ENCODE measurements at places on chromosomes 16 and 17.

DNA sequence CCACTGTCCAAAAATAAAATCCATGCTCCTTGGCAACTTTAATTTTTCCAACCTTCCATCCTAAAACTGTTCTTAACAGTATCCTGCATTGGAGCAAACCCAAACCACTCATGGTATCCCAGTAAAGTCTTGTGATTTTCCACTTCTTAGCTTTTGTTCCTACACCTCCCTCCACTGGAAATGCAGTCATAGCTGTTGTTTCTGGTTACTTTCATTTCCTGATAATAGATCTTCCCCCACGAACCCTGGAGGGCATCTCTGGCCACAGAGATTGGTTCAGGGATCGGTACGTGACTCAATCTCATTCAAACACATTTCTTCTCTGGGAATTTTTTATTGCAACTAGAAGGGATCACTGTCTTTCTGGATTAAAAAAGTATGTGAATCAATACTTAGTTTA is 276.0 kb downstream of the GRIN2A start:
- DNase-seq, result no peak

DNA sequence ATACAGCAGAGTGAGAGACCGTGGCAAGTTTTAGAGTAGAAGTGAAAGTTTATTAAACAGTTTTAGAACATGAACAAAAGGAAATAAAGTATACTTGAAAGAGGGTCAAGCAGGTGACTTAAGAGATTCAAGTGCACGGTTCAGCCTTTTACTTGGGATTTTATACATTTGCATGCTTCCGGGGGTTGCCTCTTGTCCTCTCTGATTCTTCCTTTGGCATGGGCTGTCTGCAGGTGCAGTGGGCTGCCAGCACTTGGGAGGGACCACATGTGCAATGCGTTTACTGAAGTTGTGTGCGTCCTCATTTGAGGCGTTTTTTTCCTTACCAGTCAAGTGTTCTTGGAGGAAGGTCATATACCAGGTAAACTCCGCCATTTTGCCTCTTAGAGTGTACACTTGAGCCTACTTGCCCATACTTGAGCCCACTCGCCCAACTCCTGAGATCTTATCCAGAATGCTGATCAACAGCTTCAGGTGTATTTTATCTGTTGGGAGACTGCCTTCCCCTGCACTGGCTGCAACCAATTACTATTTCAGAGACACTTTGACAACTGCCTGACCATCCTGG is 195.2 kb downstream of the IRX5 start:
- DNase-seq, result no peak

DNA sequence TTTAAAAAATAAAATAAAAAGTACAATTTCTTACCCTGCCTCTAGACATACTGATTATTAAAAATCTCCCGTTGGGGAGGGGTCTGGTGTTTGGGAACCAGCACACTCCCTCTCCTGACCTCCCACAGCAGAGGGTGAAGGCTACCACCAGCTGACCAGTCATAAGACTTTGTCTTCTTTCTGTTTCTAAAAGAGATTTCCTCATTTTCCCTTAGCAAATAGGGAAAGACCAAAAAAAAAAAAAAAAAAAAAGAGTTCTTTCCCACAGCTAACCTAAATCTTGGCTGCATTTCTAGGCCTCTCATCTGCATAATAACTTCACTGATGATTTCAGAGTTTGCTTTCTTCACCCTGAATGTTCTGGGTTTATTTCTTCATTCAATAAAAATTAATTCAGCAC is 30.3 kb downstream of the CDK5RAP3 start:
- DNase-seq, result peak; percentile 85

- DNase-seq, result no peak
Observed at GRCh38 chr17:34166352-34166751, 88.7 kb upstream of the CCL2 start.

GRCh38 chr16:55487048-55487803 is 8.2 kb downstream of the MMP2 start:
- no peak for DNase-seq

DNA sequence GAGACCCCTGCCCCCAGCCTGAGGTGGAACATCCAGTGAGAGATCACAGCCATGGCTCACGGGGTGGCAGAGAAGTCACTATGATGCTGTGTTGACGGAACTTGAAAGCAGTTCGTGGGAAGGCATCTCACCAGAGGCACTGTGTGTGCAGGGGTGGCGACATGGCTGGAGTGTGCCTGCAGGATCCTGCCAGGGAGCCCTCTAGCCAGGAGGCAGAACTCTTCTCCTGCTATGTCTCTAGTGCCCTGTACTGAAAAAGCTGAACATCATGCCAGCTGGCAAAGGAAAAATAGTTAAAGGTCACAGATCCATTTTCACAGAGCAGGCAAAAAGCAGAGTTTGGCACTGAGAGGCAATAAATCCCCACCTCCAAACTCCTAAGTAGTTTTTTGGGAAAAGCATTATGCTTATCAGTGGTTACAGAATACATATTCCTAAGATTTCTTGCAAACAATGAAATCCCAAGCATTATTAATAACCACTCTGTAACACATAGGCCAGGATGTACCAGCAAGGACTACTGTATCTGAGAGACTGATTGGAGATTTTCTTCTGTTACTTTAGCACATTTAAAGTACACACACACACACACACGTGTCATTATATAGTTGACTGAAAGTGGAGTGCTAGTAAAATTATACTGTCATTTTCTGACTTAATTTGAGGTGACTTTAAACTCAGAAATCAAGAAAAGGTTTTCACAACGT is 36.8 kb downstream of the TNRC6C start:
- no peak for DNase-seq

- no peak for DNase-seq
Observed at GRCh38 chr16:11901091-11901490, 14.7 kb downstream of the GSPT1 start.

DNA sequence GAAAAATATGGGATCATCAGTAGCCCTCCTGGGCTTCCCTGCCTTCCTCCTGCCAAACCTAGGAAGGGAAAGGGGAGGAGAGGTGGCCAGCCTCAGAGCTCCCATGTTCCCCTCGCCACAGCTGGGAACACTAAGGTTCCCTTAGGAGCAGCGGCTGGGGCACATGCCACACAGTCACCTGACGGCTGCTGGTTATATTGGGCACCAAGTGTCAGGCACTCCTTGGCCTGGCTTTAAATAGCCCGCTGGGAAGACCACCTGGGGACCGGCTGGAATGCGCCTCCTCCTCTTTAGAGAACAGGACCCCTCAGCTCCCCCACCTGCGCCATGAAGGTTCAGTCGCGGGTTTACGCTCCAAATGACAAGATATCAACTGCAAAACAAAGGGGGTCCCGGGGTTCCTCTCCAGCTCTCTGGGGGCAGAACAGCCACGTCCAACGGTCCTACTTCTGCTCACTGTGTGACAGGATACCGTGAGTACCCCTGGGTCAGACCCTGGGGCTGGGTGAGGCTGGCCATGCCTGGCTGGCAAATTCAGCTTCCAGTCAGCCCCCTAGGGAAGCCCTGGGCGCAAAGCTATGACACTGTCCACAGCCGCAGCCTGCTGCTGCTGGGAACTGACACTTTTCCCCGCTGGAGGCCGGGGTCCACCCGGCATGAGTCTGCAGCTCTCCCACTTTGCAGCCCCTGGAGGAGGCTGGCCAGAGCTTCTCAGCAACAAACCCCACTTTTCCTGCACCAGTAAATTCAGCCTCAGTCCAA is 3.3 kb downstream of the SMIM5 start:
- no peak for DNase-seq

DNA sequence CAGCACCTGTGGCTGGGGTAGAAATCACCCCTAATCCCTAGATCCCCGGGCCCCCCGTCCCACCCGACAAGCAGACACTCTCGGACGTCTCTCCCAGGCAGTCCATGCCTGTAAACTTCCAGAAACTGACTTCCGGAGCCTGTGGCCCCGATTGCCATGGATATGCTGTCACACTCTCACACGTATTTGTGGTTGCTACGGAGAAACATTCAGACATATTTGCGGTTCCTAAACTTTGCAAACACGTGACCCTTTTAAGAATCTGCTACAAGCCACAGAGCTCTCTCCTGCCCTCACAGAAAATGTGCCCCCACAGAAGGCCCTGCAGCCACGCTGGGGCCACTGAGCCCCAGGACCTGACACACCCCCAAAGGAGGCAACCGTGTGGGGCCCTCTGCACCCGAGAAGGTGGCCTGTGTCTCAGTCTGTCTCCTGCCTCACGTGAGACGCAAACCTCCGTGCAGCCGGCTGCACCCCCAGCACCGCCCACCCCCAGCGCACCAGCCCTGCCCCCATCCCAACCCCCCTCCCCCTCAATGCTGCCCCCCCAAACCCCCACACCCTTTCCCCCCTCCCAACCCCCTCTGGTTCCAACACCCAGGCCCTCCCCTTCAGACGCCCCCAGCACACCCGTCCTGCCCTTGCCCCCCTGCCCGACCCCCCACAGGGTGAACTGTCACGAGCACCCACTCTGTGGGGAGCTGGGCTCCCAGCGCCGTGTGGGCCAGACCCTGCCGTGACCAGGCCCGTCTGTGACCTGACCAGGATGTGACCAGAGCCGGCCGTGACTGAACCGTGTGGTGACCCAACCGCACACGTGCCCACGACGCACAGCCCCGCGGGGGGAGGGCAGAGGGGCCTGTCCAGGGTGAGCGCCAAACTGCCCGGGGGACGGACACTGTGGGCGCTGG is 66.3 kb upstream of the METRNL start:
- no peak for DNase-seq

- DNase-seq, result no peak
Observed at GRCh38 chr16:56630134-56630533, 2.3 kb upstream of the MT1M start.

DNA sequence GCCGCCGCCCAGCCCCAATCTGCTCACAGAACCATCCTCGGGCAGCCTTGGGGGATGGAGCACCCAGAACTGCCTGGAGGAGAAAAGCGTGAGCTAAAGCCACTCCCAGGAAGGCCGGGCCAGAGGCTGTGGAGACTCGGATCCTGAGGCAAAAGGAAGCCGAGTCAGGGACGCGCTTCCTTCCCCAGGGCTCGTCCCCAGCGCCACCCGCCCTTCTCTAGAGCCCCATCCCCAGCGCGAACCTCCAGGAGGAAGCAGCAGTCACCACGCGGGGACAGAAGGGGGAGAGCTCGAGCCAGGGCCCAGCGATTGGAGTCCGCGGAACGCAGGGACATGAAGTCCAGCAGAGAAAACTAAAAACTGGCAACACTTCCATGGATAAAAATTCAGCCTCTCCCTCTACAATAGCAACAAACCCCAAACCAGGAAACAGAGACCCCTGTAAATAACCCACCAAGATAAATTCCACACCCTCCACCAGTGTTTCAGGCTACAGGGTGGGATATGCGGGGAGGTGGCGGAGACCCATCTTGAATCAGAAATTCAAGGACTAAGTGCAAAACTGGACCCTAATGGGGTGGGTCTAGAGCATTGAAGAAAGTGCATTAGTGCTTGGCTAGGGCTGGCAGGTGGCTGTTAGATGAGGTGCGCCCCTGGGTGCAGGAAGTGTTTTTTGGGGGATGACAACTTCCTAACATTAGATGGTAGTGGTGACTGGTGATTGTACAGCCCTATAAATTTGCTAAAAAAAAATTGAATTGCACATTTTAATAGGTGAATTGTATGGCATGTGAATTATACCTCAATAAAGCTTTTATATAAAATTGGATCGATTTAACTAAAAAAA is 116.1 kb upstream of the METRNL start:
- DNase-seq, result peak; percentile 89

- DNase-seq, result peak; percentile 73
Observed at GRCh38 chr17:68771867-68772515, 170.8 kb upstream of the FAM20A start.
